ENCODE measurements at places on chromosomes 12 and 14.

- DNase-seq, result no peak
Observed at GRCh38 chr14:84087986-84088531, 1441.9 kb upstream of the FLRT2 start.

GRCh38 chr12:25151476-25151875 lies 43.5 kb downstream of the DNAI7 start:
- no peak for DNase-seq

DNA sequence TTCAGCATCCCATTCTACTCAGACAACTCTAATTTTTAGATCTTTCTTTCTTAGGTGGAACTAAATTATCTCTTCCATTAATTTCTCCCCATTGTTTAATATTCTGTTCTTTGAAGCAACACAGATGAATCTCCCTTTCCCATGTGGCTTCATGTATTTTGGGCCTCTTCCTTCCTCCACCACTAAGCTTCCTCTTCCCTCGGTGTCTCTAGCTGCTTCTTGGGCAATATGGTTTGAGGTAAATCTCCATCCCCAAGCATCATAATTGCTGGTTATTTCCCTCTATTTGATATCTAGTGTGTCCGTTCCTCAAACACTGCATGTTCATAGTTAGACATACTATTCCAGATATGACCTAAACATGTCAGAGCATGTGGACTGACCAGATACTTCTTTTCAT lies 119.2 kb downstream of the PELI2 start:
- DNase-seq, result no peak

GRCh38 chr12:104372061-104372720 lies 68.7 kb downstream of the EID3 start:
- DNase-seq, result peak; percentile 44

- no peak for DNase-seq
Observed at GRCh38 chr12:15636060-15636890, 152.9 kb downstream of the EPS8 start.

DNA sequence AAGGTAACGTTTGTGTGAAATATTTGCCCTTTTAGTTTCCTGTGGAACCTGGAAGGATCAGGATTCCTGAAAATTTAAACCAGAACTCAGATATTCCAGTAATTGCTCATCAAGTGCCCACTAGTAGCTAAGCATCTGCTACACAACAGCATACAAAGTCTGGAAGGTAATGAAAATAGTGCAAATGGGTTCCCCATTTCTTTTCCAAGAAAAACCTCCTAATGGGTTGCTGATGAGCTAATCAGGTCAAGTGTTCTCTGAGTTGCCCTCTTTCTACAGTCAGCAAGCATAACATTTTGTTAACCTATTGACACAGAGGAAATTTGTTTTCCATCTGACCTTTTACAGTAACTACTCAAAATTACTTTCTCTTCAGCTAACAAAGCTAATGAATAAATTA lies 83.6 kb upstream of the PMCH start:
- no peak for DNase-seq

- no peak for DNase-seq
Observed at GRCh38 chr12:21815306-21816062, 41.0 kb upstream of the KCNJ8 start.

DNA sequence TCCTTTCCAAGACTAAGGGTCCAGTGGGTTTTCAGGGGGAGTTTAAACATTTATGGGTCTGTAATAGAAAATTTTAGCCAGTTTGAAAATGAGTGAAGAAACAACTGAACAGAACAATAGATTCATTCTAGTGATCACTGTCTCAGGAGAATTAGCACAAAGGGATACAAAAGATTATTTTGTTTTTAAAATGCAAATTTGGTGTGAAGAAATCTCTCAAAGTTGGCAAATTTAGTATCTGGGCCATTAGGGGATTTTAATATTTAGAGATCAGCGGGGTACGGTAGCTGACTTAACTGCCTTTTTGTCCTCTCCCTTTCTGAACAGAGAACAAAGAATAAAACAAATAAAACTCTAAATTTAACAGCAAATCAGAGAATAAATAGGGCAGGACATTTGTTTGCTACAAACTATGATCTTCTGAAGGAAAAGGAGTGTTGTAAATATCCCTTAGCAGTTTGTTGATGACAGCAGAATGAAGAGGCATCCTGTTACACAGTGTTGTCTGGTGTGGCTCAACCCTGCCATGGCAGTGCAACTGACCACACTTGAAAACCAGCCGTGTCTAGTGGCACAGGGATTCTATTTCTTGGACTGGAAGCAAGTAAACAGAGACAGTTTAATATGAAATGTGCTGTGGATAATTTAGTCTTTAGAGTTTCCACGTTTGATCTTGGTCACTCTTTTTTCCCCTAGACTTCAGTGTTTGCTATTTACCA lies 46.3 kb upstream of the LRTM2 start:
- DNase-seq, result no peak

DNA sequence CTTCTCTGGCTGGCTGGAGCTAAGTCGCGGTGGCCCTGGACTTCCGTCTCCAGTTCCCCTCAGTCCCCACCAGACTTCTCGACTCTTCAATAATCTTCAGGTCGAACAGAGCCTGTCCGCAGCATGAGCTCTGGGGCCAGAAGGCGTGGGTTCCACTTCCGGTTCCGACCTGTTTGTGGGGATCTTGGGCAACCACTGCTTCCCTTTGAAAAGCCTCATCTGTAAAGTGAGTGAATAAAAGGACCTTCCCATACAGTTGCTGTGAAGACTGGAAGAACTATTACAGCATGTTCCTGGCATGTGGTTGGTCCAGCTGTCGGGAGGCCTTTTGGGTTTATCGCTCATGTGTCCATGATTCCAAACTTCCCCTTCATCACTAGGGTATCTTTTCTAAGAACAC lies 19.4 kb downstream of the ADGRD1 start:
- no peak for DNase-seq

GRCh38 chr12:27554421-27555186 lies 30.6 kb downstream of the PPFIBP1 start:
- no peak for DNase-seq
